GM23338 (cell line): ENCODE measurements at places on chromosomes 12 and 14.

DNA sequence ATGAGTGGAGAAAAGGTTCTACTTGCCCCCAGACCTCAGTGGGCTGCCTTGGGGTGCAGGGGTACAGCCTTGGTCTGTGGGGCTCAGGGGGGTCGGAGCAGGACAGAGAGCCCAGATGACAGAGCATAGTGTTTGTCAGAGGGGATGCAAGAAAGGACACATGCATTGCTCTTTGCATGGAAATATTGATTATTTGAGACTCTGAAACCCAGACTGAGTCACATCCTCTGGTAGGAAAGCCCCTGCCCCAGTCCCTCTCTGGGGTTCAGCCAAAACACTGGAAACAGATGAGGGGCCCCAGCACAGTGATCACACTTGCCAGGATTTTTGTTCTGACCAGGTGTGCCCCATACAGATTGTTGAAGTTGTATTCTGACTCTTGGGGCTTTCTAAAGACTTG lies 1094.4 kb downstream of the BCL11B start:
- DNase-seq, result no peak

GRCh38 chr12:6627616-6628015 lies 8.1 kb downstream of the LPAR5 start:
- DNase-seq, result no peak

DNA sequence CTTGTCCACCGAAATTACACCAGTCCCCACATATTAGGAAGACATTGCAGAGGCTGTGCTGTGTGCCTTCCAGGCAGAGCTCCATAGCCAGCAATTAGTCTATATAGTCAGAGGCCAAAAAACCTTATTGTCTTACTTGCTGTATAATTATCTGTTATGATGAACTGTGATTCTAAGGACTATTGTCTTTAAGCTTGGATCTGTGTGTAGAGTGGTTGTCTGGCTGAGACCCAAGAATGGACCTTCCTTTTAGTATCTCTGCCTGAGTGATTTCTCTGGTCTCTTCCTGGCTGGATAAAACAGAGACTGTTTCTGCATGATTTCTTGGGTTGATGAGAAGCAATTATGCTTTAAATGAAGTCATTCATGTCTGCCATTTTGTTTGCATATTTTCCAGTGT lies 465.3 kb downstream of the PRKD1 start:
- no peak for DNase-seq

DNA sequence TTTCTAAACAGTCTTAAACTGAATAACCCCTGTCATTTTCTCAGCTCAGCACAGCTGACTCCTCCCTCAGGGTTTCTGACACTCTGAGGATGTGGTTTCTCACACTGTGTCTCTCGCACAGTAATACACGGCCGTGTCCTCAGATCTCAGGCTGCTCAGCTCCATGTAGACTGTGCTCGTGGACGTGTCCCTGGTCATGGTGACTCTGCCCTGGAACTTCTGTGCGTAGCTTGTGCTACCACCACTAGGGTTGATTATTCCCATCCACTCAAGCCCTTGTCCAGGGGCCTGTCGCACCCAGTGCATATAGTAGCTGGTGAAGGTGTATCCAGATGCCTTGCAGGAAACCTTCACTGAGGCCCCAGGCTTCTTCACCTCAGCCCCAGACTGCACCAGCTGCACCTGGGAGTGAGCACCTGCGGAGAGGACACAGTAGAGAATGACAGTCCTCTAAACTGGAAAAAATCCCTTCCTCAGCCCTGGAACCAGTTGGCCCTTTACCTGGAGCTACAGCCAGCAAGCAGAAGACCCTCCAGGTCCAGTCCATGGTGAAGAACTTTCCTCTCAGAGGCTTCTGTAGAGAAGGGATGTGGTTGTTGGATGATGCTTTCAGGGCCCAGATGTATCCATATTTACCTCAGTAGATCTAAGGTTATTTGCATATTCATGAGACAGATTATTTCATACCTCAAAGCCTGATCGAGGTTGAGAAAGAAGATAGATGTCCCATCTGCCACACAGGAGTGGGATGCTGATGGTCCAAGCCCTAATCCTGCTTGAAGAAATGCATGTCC lies 984.8 kb downstream of the TMEM121 start:
- no peak for DNase-seq

- DNase-seq, result no peak
Observed at GRCh38 chr12:124231980-124232653, 62.8 kb upstream of the RFLNA start.

DNA sequence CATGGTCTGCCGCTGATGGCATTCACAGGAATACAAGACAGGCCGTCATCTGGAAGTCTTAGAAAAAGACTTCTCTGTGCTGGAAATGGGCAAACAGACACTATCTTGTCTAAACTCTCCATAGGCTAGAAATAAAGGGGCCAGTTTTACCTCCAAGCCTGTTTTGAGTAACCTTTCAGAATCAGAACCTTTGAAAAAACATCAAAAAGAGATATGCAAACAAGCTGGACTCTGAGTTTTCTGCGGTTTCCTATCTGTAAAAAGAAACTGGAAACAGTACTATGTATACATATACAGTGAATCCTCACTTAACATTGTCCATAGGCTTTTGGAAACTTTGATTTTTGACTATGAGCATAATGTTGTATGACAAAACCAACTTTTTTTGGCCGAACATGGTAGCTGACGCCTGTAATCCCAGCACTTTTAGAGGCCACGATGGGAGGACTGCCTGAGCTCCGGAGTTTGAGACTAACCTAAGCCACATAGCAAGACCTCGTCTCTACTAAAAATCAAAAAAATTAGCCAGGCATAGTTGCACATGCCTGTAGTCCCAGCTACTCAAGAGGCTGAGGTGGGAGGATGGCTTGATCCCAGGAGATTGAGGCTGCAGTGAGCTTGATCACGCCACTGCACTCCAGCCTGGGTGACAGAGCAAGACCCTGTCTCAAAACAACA lies 92.9 kb upstream of the MAX start:
- DNase-seq, result no peak

DNA sequence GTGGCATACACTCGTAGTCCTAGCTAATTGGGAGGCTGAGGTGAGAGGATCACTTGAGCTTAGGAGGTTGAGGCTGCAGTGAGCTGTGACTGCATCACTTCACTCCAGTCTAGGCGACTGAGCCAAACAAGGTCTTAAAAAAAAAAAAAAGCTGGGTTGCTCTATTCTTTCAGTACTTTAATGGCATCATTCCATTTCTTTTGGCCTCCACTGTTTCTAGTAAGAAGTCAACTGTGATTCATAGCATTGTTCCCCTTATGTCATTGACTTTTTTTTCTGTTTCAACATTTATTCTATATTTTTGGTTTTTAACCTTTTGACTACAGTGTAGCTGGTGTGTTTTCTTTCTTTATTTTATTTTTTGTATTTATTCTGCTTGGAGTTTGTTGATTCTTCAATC lies 16.7 kb upstream of the PRKCH start:
- DNase-seq, result no peak
